Ovary (tissue), 10 donors: ENCODE measurements at places on chromosomes 3 and 15.

DNA sequence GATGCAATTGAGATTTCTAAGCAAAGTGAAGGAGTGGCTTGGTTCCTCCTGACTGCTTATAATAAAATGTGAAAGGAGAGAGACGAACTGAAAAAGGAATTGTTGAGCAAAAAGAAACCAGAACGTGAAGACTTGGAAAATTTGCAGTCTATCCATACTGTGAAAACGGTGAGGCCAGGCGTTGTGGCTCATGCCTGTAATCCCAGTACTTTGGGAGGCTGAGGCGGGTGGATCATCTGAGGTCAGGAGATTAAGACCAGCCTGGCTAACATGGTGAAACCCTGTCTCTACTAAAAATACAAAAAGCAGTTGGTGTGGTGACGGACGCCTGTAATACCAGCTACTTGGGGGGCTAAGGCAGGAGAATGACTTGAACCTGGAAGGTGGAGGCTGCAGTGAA is 56.7 kb upstream of the TSPAN3 start:
- DNase-seq, result no peak

DNA sequence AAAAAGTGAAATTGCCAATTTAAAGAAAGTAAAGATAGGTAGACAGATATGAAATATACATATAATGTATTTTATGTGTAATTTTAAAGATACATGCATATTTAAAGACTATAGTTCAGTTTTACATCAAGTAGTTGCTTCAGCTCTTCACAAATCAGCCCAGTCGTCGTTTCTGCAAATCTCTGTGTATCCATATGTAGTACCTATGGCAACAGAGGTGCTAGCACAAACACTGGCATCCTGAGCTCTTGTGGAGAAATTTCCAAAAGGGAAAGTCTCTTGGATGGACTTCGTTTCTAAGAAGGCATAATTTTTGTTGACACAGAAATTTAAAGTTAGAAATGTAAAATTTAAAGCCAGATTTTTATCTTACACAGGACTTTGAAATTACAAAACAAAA is 1284.7 kb downstream of the ROBO1 start:
- DNase-seq, result no peak

DNA sequence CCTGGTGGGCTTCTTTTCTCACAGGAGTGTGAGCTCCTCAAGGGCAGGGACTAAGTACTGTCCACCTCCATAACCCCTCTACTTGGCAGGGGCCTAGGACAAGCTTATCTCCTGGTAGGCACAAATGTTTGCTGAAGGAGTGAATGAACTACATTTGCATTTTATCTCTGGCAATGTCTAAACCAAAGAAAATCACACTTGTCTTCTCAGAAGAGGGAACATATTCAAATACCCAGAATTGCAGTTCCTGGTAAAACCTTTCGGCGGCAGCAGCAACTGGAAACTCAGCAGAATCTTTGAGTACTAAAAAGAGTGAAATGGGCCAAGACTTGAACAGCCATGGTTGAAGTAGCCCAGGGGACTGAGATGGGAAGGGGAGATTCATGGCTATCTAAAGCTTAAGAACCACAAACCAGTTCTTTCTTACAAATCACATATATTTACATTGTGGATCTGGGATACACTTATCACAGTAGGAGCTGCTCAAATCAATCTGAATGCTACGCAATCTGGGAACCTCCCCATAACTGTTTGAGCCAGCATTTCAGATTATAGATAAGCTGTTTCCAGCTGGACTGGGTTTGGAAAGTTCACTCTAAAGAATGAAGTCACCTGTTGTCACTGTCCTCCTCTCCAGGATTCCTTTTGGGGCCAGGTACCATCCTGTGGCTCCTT is 18.7 kb upstream of the PTPN9 start:
- no peak for DNase-seq

DNA sequence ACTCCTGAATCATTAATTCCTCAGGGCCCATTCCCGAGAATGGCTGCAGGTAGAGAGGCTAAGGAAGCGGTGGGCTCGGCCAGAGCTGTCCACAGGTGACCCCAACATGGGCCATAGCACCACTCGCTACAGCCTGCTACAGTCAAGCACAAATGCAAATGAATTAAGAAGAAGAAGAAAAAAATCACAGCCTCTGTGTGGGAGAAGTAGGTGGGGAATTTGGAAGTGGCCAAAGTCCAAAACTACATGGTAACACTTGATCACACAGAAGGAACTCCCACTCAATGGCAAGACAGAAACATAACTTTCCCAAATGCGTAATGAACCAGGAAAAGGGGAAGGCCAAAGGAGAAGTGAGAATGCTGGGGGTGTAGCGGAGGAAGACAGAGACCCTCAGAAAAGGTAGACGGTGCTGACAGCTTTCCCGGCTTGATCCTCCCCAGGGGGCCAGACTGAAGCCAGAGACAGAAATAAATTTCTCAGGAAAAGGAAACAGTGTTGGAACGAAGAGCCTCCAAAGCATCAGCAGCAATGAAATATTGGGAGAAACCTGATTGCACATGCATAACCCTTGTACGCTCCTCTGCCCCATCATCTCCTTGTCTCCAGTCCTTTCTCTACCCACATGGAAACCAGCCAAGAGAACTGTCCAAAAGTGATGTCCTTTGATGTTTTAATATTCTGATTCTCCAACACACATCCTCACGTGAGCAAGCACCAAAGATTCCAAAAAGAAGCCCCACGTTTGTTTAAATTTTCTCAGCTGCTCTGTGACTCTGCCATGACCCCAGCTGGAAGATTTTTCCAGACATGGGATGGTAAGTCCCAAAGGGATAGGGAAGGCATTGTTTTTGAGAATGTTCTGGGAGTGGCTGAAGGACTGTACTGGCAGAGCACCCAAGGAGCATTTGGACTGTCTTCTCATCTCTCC is 107.6 kb downstream of the OXNAD1 start:
- no peak for DNase-seq

- no peak for DNase-seq
Measured at GRCh38 chr3:155605571-155605970, 139.3 kb downstream of the PLCH1 start.

GRCh38 chr3:78183906-78184599 is 1144.2 kb downstream of the ROBO2 start:
- no peak for DNase-seq

- DNase-seq, result no peak
Measured at GRCh38 chr3:114331710-114332109, 37.9 kb downstream of the TIGIT start.

DNA sequence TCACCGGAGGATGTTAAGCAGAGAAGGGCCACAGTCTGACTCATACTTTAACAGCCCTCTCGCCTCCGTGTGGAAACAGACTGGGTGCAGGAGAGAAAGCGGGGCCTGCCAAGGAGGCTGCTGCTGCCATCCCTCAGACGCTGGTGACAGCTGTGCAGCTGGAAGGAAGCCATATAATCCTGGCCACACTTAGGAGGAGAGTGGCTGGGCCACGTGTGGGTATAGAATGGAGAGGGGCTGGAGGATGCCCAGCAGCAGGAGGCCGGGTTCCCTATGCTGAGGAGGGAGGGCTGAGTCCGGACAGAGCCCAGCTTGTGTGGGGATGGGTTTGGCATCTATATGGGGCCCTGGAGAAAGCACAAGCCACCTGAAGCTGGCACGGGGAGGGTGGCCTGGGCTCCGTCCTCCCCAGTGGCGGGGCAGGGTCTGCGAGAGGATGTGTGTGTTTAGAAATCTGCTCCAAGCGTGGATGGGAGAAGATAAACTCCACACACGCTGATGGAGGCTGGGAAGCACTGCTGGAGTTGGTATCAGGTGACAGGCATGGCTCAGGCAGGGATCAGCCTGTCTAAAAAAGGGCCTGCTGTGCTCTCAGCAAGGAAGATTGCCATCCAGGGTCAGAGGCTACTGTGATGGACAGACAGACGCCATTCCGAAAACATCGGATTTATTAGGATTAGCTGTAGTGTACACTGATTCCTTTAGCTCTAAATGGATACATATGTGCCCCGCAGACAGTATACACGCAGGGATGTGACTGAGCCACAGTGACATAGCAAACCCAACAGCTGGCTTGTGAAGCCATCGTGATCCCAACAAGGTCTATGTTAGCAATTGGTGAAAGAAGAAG is 15.9 kb downstream of the ABTB1 start:
- DNase-seq, result no peak

GRCh38 chr3:44976002-44976815 is at the start of the genes EXOSC7 and ZDHHC3:
TSS of gene EXOSC7 (plus strand) at chr3:44976244. CDS start at chr3:44976278, 34 bp downstream.
TSS of gene ZDHHC3 (minus strand) at chr3:44976174. CDS start at chr3:44959436, 16,738 bp downstream.
- DNase-seq, result peak; percentile 88

- DNase-seq, result no peak
Measured at GRCh38 chr3:142355692-142356091, 92.1 kb downstream of the XRN1 start.

DNA sequence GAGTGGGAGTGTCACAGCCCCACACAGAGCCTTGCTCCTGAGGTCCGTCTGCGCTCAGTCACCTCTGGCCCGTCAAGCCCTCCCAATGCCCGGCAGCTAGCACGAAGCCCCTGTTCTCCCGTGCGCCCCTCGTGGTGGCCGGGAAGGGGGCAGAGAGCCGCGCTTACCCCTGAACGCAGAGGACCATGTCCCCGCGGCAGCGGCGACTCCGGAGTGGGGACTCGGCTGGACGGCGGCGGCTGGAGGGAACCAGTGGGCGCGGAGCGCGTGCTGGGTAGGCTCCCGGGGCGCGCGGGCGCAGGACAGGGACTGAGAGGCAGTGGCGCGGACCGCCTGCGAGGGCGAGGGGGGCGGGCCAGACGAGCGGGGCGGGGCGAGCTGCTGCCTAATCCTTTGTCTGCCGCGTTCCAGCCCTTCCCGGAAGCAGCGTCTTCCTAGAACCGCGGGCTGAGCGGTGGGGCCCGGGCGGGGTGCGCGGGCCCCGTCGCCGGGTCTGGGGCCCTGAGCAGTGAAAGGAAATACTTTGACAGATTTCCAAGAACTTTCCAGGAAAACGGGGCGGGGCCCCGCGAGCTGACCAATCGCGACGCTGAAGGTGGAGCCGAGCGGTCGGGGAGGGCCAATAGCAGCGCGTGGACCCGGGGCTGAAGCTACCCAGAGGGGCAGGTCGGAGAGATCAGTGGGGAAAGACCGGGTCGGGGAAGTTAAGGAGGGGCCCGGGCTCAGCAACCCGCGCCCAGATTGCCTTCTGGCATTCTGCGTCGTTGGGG is at the start of gene CISH:
Gene CISH, minus strand, starts transcription at position 311 of the 770 bp plus-strand sequence. Its CDS starts 124 bp downstream, at position 187.
- DNase-seq, result peak; percentile 96

GRCh38 chr3:13529196-13530112 is 19.5 kb upstream of the FBLN2 start:
- no peak for DNase-seq

- no peak for DNase-seq
Measured at GRCh38 chr3:106086636-106087035, 217.8 kb upstream of the CBLB start.

DNA sequence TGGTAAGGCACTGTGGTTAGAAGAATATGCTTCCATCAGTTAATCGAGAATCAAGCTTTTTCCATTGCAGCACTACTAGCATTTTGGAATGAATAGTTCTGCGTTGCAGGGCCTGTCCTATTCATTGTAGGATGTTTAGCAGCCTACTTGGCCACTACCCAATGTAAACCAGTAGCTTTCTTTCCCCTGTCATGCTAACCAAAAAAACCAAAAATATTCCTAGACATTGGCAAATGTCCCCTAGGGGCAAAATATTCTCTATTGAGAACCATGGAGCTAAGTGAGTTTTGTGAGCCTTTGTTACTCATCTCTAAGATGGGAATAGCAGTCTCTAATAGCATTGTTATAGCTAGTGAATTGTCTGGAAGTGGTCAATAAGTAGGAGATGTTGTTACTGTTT is 187.2 kb downstream of the CADPS start:
- DNase-seq, result no peak

DNA sequence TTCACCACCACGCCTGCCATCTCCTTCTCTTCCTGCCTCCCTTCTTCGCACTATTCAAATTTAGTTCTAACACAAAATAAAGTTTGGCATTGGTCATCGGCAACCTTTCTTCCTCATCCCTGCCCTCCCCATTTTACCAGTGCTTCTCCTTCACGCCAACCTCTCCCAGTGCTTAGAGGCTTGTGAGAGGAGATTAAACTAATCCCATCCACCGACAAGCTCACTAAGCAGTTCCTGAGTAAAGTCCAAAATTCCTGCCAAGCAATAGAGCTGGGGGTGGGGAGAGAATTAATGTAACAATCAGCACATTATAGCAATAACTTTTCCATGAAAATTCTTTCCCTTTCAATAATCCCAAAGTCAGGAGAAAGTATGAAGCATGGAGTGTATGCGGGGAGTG is 157.4 kb upstream of the GMNC start:
- no peak for DNase-seq

- no peak for DNase-seq
Measured at GRCh38 chr3:52222319-52223221, 2.9 kb downstream of the TLR9 start.

- no peak for DNase-seq
Measured at GRCh38 chr3:135238236-135238830, 443.3 kb downstream of the EPHB1 start.

- DNase-seq, result no peak
Measured at GRCh38 chr15:38068626-38069391, 134.4 kb downstream of the TMCO5A start.

GRCh38 chr15:99201408-99202175 is 47.8 kb downstream of the TTC23 start:
- no peak for DNase-seq

GRCh38 chr3:184381261-184382224 is 1.7 kb downstream of the CHRD start:
- DNase-seq, result peak; percentile 44

DNA sequence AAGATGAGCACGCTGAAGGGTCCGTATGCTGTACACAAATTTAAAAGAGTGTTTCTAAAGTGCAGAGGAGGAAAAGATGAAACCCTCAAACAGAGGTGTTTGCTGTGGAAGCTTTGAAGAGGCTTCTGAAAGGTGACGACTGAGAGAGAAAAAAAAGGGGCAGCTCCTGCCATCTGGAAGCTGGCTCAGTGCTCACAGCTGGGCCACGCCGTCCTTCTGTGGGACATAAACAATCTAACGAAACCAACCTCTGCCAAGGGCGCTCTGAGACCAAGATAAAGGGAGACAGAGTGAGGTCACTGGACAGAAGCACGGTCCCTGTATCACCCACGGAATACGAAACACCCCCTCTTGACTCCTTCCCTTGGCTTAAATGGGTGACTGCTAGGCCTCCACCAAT is 96.3 kb upstream of the SLC6A6 start:
- DNase-seq, result no peak

- DNase-seq, result no peak
Measured at GRCh38 chr15:80310776-80311175, 58.8 kb upstream of the CTXND1 start.

- DNase-seq, result no peak
Measured at GRCh38 chr3:14423197-14423743, 20.9 kb downstream of the SLC6A6 start.

DNA sequence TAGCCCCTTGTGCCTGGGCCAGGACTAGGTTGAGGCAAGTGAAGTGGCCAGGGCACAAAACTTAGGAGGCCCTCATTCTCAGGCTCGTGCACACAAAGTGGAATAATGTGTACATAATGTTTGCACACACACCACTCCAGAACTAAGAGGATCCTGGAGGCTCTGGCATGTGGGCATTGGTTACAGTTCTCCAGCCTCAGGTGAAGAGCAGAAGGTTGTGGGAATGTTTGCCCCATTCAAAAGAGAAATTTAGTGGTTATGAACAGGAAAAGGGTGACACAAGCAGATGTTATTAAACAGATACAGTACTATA is 31.3 kb downstream of the ASB7 start:
- DNase-seq, result no peak
